ENCODE measurements at places on chromosomes 5 and 9.

- DNase-seq = no peak
These were observed 92.6 kb downstream of the LIFR start for GRCh38 chr5:38463634-38464521.

DNA sequence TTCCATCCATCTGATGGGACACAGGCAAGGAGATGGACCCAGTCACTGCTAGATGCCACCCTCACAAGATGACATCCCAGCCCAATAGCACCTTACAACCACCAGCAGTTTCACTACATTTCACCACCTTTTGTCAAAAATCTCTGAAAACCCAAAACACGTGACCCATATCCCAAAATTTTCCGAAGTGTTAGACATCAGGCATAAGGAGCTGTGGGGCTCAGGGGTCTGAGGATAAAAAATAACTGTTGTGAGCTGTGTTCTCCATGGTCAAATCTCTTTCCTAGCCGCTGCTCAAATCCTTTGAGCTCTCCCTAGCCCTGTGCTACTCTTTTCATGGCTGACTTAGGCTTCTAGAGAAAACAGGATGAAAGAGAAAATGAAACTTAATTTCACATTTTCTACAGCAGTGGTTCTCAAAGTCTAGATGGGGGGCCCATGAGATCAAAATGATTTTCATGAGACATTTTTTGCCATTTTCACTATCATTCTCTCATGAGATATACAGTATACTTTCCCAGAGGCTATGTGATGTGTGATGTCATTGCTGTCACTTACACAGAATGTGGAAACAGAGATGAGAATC lies 40.7 kb downstream of the TIMD4 start:
- DNase-seq = no peak

GRCh38 chr9:22337261-22337660 lies 109.4 kb upstream of the DMRTA1 start:
- no peak for DNase-seq

DNA sequence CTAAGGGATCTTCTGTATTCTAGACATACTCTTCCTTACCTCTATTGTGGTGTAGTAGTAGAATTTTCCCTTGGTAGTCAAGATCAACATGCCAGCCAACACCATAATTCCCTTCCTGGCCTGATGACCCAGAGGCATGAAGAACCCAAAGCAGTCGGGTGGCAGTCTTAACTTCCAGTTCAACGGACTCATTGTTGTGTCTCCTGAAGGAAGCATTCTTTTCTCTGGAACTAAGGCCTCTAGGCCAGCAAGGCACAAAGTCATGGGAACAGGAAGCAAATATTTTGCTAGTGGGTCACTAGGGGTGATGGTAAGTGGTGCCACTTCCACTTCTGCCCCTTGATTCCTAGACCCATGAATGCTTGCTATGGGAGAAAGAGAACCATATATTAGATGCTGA lies 55.2 kb upstream of the DAPK1 start:
- no peak for DNase-seq

Measured in inflammatory macrophage (primary cell).